Stimulated activated CD4-positive, alpha-beta T cell treated with anti-CD3 and anti-CD28 coated beads, Interleukin-15, amount 100 ng/mL, for 48 hours (primary cell): ENCODE measurements at places on chromosomes 3 and 15.

- DNase-seq, result no peak
These were observed 85.8 kb downstream of the GAP43 start for GRCh38 chr3:115709093-115709492.

DNA sequence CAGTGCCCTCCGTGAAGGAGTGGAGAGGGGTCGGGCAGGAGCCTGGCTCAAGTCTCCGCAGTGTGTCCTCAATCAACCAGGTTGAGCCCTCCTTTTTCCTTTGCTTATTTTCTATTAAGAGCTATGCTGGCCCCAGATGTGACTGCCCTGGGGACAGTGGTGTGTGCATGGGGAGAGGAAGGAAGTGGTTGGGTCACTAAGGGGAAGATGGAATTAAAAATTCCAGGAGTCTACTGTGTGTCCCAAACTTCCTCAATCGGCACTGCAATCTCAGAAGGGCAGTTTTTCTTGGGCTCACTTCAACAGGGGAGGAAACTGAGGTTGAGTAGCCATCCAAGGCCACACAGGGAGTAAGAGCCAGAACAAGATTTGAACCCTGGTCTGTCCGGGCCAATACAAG lies 13.7 kb upstream of the GRIP2 start:
- DNase-seq, result no peak

GRCh38 chr3:189099031-189099471 lies 72.7 kb upstream of the TPRG1 start:
- no peak for DNase-seq

DNA sequence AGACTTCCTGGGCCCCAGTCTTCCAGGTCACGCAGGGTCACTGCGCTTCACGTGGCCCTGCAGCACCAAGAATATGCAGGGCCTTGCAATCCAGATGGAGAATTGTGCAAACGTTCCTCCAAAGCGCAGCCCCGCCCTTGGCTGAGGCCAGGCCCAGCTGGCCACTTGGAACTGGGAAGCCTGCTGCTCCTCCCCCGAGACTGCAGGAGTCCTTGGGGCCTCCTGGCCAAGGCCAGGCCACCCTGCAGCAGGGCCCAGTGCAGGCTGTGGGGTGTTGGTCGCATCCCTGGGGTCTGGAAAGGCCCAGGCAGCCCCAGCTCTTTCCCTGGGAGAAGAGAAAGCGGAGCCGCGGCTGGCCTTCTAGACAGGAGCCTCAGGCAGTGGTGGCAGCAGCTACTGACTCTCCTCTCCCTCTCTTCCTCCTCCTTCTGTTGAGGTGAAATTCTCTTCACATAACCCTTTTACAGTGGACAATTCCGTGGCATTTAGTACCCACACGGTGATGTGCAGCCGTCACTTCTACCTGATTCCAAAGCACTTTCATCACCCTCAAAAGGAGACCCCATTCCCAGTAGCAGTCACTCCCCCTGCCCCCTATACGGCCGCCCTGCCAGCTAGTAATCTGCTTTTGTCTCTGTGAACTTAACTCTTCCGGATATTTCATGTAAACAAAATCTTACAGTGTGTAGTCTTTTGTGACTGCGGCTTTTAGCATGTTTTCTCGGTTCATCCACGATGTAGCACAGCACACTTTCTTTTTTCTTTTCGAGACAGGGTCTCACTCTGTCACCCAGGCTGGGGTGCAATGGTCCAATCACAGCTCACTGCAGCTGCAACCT lies 103.9 kb downstream of the TMEM266 start:
- DNase-seq, result no peak

DNA sequence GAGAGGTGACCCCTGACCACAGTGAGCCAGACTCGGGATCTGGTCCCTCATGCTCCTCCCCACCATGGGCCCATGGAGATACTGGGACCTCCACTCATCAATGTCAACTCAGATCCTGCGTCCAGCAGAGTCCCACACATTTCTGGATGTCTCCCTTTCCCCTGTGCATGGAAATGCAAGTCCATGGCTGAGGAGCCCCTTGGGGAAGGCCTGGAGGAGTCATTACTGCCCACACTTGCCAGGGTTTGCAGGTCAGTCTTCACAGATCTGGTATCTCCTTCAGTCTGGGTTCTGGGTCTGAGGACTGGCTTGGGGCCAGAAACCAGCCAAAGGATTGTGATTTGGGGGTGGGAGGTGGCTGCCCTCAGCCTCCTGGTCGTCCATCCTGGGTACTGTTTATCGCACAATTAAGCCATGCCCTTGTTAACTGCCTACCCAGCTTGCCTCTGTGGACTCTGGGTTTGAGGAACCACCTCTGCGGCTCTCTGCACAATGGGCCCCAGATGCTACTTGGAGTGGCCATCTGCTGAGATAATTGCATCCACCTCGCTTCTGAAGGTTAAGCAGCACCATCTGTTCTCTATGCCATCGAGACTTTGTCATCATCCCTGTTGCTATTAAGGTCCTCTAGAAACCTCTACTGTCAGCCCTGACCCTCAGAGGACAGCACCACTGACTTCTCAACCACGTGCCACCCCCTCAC lies 49.9 kb upstream of the KLF13 start:
- DNase-seq, result no peak

DNA sequence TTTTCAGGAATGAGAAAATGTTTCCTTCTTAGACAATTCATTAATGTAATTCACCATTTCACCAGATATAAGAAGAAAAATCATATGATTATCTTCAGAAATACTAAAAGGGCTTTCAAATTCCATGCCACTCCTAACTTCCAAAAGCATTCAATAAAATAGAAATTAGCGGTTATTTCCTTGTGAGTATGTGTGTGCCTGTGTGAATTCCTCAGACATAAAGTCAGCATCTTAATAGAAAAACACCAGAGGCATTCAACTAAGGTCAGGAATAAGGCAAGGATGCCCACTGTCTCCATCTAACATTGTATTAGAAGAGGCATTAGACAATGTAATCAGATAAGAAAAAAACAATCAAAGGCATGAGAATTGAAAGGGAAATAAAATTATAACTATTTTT lies 88.4 kb downstream of the PLCH1 start:
- no peak for DNase-seq

DNA sequence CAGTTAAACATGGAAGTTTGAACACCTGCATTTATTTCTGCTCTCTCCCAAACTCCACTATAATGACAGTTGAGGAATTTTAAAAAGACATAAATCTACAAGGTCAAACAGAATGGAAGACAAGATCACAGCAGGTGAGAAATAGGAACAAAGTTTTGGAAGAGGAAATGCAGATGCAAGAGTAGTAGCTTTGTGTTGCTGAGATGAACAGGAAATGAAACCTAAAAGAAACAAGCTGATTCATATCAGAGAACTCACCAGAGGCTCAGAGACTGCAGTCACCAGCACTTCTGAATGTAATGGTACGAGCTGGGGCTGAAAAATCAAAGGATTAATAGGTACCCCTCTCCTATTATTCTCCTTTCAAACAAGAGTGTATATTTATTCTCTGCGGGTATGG lies 459.9 kb downstream of the RAP2B start:
- no peak for DNase-seq

DNA sequence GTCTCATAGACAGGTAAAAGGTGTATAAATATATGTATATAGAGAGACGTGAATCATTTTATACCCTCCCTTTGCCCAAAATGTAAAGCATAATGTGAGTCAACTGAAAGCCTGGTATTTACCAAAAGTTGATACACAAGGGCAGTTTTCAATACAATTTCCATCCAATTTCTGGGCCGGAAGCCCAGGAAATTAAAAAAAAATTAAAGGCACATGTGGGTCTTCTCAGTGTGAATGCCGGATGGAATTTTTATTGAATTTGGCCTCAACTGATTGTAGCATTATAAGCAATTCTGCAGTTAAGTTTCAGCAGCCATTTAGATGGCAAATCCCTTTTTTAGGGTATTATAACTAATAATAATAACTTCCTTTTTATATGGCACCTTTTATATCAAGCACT lies 3.3 kb upstream of the CNTN3 start:
- no peak for DNase-seq

DNA sequence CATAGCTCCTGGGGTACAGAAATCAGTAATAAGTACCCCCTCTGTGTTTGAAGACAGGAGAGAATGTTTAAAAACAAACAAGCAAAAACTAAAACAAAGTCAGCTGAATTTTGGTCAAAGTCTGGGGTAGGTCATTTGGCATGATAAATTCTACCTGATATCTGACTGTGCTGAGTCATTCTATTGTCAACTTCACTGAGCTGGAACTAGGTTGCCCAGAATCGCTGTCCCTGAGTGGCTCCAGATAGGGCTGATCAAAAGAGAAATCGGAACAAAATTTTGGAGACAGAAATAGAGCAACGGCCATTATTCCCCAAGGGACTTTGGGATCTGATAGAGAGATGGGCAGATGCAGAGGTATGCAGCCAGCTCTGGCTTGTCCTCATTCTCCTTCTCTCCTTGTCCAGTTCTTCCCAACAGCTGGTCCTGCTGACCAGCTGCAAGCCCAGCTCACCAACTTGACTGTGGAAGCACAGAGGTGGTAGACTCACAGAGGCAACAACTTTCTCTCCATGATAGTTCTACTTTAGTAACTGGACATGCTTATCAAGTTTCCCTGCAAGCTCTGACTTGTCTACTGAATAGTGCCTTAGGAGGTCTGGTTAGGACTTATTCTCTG lies 57.3 kb upstream of the MYRIP start:
- DNase-seq, result no peak

GRCh38 chr3:17119201-17120072 lies 234.7 kb downstream of the PLCL2 start:
- no peak for DNase-seq

- DNase-seq, result no peak
These were observed 160.6 kb upstream of the CHRM5 start for GRCh38 chr15:33807665-33808064.
